ENCODE measurements at places on chromosomes 4 and X.

DNA sequence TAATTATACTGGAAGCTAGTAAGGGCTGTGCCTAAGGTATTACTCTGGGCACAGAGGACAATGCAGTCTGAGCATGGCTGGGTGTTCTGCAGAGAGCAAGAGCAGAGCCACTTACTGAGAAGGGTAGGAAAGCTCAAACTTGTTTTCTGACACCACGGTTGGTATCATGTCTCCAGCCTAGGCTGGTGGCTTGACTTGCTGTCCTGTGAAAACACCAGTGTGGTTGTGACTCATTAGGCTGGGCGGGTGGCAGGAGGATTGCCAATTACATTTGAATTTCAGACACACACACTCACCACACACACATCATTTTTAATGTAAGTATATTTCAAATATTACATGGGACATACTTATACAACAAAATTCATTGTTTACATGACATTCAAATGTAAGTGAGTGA lies 19.7 kb upstream of the MTM1 start:
- DNase-seq: no peak

- no peak for DNase-seq
Observed at GRCh38 chr4:2212831-2213230, 29.1 kb downstream of the HAUS3 start.

- DNase-seq: no peak
Observed at GRCh38 chr4:167265231-167265630, 30.9 kb upstream of the SPOCK3 start.

GRCh38 chr4:8472158-8472688 lies 31.6 kb downstream of the TRMT44 start:
- DNase-seq: no peak

Measured in HS-5 (cell line).